ENCODE measurements at places on chromosomes 12 and 14.

- no peak for DNase-seq
These were observed 167.5 kb downstream of the BTG1 start for GRCh38 chr12:91978143-91978542.

DNA sequence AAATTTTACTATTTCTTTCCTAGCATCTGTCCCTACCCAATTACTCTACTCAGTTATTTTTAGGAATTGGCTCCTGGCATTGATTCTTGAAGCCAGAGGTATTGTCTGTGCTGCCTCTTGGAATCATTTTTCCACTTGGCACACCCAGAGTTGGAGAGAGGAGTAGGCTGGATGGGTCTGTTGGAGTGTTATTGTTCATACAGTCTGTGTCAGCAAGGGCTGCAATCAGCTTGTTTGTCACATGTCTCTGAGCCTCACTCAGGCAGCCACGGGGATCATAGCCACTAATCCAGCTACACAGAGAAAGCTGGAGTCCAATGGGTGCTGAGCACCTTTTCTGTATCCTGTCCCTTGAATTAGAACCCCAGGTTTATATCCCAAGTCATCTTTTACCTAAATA is 176.0 kb upstream of the DYRK2 start:
- DNase-seq, result no peak

DNA sequence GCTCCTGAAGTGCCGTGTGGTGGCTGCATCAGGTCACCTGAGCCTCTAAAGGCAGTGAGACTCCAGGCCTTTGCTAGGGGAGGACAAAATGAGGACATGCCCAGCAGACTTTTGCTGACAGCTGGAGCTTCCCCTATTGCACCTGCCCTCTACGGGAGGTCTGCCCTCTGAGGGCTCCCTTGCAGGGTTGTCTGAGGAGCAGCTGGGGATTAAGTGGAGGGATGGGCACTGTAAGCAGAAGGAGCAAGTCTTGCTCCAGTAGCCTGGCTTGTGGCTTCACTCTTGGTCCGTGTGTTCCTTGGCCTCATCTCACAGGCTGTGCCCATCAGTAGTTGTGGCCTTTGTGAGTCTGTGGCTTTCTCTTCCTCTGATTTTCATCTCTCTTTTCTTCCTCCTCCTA is 66.9 kb upstream of the NRXN3 start:
- no peak for DNase-seq

- DNase-seq, result peak; percentile 77
These were observed 82.8 kb downstream of the BORCS5 start for GRCh38 chr12:12439636-12440035.

DNA sequence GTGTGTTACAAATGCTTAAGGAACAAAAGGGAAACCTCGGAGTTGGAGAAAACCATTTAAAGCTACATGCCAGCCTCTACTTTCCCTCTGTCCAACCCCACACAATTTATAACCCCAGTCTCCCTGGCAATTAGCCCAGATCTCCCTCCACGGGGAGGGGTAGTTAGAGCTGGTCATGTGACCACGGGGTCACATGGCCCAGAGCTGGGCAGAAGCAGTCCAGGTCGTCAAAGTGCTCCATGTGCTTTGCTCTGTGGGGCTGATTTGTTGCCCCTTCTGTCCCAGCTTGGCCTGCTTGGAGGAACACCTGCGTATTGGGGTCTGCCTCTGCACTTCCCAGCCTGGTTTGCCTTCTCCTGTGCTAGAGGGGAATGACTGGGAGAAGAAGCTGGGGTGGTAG is 219.1 kb downstream of the RBM19 start:
- no peak for DNase-seq

DNA sequence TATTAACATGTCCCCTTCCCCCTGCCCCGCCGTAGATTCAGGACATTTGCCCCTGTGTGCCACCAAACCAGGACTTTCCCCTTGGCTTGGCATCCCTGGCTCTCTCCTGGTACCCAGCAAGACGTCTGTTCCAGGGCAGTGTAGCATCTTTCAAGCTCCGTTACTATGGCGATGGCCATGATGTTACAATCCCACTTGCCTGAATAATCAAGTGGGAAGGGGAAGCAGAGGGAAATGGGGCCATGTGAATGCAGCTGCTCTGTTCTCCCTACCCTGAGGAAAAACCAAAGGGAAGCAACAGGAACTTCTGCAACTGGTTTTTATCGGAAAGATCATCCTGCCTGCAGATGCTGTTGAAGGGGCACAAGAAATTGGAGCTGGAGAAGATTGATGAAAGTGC is 28.9 kb downstream of the HRK start:
- no peak for DNase-seq

DNA sequence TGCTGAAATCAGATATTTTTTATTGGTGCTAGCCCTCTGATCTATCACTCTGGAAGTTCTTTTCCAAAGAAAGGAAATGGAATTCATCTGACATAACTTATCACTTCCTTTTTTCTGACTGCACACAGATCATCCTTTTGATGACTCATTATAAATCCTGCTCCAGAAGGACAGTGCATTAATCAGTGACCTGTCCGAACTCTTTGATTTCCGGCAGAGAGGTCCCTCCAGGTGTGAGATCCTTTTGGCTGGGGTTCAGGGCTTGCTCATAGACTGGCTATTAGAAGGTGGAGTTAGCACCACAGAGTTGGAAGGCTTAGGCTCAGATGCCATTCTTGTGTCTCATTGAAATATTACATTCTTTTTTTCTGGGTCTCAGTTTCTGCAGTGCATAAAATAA is 328.2 kb downstream of the ZFP36L1 start:
- no peak for DNase-seq

GRCh38 chr12:40693207-40693821 is 1.1 kb downstream of the CNTN1 start:
- DNase-seq, result no peak

DNA sequence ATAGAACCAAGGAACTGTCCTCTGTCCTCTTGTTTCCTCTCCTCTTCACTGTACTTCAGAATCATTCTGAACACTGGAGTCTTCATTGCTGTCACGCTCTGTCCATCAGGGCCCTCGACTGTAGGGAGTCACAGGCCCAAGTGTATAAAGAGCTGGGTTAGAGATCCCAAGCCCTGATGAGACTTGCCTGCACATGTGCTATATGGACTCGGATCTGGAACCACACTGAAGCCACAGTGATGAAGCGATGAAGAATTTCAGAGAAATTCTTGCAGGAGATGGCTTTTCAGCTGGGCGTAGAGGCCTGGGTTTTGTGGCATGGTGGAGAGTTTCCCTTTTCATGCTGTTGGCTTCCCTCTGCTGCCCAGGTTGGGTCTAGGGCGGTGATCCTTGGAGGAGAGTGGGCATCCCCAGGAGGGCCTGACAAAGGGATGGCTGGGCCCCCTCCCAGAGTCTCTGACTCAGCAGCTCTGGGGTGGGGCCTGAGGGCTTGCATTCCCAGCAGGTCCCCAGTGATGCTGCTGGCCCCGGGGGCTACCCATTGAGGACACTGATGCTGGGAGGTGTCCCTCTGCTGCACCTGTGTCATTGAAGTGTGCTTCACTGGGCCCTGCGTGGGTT is 39.6 kb upstream of the YY1 start:
- no peak for DNase-seq

DNA sequence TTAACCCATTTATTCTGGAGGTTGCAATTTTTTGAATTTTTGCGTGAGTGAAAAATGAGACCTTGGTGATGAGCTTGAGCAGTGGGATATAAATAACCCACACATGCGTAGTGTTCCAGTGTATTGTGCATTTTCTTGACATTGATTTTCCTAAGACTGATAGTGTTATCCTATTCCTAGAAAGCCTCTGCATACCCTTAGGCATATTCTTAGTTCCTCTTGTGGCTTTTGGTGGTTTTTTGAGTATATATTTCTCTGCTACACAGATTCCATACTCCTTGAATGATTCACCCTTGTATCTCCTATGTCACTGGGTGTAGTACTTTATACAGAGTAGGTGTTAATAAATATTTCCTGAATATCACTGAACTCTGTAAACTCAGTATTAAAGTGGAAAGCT is 363.4 kb upstream of the PDE3A start:
- DNase-seq, result no peak
